Activated T-cell treated with anti-CD3 and anti-CD28 coated beads, Interleukin-2, amount 50 U/mL, for 48 hours (primary cell): ENCODE measurements at places on chromosomes 1 and 21.
A peak's percentile ranks its signal among the peaks of the same experiment; 100 is the strongest.

- no peak for DNase-seq
These were observed 60.8 kb downstream of the EYA3 start for GRCh38 chr1:28027660-28028059.

- no peak for DNase-seq
These were observed 2.5 kb downstream of the EIF4G3 start for GRCh38 chr1:21174230-21174629.

DNA sequence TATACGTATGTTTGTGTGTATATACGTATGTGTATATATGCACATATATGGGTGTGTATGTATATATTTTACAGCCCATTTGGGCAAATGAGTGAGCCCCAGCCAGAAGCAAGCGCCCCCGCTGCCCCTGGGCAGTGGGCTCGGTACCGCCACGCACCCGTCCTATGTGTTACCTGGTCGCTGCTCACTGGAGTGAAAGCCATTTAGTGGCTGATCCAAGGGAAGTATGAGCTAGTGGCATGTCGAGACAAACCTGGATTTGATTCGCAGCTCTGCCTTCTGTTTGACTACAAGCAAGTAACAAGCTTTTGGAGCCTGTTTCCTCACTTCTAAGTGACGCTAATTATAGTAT is 35.8 kb upstream of the JAK1 start:
- DNase-seq, result no peak

DNA sequence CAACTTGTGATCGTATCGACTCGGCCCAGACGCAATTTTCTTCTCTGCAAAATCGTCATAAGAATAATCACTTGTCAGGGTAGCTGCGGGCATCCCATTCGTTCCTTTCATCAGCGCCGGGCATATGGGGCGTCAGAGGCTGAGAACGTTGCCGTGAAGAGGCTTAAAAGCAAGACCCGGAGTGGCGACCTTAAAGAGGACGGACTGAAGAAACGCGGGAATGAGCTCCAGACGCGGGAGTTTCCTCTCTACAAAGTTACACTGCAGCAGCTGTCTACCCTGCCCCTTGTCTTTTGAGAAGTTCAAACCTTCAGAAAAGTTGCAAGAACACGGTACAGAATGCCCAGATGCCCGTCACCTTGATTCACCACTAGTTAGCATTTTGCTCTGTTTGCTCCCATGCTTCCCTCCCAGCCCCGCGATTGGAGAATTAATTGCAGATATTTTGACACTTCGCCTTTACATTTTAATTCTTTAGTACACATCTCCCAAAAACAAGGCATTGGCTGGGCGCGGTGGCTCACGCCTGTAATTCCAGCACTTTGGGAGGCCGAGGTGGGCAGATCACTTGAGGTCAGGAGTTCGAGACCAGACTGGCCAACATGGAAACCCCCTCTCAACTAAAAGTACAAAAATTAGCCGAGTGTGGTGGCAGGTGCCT is 967 bp downstream of the CENPS start:
- DNase-seq, result no peak

- no peak for DNase-seq
These were observed 7.3 kb downstream of the PFKL start for GRCh38 chr21:44306936-44307704.

DNA sequence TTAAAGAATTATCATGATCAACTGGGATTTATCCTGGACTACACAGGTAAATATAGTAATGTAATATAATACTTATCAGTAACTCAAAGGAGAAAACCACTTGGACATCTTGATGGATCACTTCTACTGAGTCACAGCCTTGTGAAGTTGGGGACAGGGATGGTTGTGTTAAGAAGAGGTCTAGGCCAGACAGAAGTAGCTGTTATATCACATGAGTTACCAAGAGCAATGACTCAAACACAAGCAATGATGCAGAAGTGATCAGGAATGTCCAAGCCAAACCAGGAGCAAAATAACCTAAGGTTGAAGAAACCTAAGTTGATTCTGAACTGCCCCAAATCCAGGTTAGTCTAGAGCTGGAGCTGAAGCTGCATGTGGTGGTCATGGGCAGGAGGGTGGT is 424.5 kb upstream of the DAB1 start:
- DNase-seq, result no peak

DNA sequence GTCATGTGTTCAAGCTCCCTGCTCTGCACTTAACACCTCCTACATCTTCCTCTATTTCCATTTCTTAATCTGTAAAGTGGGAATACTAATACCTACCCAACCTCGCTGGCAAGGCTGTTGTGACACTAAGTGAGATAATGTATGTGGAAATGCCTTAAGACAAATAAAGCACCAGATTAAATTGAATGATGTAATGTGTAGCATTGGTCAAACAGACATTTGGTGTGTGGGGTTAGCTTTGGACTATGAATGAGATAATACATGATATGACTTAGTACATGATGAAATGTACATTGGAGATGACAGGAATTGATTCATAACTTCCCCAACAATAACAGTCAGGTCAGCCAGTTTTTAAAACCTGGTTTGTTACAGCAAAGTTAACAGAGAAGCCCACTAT is 5.2 kb downstream of the AMPD1 start:
- DNase-seq, result no peak

GRCh38 chr1:227255086-227255732 is 63.1 kb downstream of the CDC42BPA start:
- no peak for DNase-seq

DNA sequence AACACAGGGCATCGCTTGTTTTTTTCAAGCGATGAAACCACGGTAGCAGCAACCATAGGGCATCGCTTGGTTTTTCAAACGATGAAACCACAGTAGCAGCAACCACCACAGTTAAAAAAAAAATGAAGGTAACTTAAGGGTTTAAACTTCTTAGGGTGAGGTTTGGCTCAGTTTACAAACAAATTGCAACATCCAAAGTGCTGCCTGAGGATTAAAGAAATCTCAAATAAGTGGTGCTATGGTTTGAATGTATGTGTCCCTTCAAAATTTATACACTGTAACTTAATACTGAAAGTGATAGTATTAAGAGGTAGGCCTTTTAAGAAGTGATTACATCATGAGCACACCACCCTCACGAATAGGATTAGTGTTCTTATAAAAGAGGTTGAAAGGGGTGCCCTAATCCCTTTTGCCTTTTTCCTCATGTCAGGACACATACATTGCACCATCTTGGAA is 6.4 kb upstream of the GBP5 start:
- no peak for DNase-seq

DNA sequence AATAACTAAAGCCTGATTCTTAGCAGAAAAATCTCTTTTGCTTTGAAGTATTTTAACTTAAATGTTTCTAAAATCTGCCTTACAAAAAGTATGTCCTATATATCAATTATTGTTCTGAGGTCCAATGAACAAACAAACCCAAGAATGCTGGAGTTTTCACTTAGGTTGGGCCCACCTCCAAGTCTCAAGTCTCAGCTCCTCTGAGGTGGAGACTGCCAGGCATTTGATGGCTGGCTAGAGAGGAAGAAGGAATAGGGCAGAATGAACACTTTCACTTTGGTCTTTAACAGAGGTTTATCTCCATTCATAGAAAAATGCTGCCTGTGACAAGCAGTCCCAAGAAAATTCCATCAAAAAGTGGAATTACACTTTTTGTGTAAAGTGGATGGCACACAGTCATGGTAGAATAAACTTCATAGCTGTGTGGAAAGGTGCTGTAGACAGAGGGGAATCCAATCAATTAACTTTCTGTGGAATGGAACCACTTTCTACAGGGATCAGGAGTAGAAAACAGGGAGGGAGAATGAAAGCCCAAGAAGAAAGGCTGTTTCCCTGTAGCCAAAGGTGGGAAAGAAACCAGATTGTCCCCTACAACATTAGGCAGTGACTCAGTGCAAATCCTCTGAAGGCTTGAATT is 349.4 kb upstream of the RUNX1 start:
- DNase-seq, result no peak

DNA sequence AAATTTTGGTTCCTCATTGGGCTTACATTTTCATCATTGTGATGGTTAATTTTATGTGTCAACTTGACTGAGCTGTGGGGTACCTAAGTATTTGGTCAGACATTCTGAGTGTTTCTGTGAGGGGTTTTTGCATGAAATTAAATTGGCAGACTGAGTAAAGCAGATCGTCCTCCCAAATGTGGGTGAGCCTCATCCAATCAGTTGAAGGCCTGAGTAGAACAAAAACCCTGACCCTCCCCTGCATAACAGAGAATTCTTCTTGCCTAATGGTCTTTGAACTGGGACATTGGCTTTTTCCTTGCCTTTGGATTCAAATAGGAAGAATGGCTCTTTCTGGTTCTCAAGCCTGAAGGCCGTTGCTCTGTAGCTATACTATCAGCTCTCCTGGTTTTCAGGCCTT is 59.1 kb upstream of the JUN start:
- DNase-seq, result no peak

- DNase-seq, result no peak
These were observed 30.7 kb downstream of the VCAM1 start for GRCh38 chr1:100750005-100750885.

- DNase-seq, result peak; percentile 73
These were observed 8.2 kb upstream of the SMCP start for GRCh38 chr1:152869808-152870419.

- DNase-seq, result no peak
These were observed 101.4 kb downstream of the PBX1 start for GRCh38 chr1:164660412-164660772.

DNA sequence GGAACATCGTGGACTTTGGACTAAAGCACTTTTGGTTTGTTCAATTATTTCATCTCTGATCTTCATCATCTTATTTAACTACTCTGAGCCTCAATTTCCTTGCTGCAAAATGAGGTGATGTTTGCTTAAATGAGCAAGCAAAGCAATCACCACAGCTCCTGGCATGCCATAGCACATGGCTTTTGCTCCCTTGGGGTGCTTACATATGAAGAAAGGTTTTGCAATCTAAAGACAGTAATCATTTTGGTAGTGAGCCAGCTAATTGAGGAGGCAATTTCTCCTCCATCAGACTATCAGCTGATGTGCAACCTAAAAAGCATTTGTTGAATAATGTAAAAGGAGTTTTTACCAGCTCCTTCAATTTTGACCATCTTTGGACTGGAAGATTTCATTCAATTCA is 68.8 kb upstream of the KCNJ15 start:
- no peak for DNase-seq

DNA sequence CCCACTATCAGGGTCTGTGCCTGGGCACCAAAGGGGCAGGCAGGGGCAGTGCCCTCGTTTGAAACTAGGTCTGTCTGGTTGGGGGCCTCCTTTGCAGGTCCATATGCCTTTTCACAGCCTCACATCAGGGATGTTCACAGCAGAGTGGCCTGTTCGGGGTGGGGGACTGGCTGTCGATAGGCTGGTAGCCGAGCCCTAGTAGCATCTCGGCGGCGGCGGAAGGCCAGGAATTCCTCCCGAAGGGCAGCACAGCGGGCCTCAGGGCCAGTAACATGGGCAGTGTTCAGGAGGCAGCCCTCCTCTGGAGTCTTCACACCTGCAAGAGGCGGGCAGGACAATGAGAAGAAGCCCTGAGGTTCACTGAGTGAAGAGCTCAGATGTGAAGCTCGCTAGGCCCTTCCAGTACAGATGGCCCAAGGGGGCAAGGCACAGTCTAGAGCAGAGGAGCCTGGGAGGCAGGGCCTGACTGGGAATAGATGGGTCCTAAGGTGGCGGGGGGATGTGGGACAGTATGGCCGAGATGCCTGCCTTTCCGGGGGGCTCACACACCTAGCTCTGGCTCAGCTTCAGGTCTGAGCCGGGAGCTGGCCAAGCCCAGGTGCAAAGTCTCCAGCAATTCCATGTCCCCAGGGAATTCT is 2.0 kb upstream of the TAGLN2 start:
- no peak for DNase-seq

DNA sequence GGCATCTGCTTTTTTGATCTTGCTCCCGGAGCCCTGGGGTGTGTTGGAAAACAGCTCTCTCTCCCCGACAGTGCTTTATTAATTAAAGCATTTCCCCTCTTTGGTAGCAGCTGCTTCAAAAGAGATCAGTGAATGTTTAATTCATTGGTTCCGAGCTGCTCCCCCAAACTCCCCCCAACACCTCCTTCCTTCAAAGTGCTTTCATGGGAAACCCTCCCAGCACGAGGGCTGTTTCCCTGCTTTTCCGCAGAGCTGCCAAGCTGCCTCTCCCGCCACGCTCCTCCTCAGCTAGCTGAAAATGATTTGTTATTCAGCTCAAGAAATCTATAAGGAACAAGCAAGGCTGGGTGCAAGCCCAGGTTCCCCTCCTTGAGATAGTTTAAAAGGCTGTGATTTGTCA is 40.0 kb upstream of the DISP3 start:
- DNase-seq, result no peak

DNA sequence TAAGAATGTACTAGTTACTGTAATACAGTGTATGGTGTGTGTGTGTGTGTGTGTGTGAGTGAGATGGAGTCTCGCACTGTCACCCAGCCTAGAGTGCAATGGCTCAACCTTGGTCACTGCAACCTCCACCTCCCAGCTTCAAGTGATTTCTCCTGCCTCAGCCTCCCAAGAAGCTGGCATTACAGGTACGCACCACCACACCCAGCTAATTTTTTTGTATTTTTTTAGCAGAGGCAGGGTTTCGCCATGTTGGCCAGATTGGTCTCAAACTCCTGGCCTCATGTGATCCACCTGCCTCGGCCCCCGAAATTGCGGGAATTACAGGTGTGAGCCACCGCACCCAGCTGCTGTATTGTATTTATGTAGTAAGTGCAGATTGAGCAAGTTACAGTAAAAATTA is 2.9 kb upstream of the LRRC40 start:
- DNase-seq, result no peak

- DNase-seq, result no peak
These were observed 344.7 kb upstream of the PTBP2 start for GRCh38 chr1:96376846-96377245.

DNA sequence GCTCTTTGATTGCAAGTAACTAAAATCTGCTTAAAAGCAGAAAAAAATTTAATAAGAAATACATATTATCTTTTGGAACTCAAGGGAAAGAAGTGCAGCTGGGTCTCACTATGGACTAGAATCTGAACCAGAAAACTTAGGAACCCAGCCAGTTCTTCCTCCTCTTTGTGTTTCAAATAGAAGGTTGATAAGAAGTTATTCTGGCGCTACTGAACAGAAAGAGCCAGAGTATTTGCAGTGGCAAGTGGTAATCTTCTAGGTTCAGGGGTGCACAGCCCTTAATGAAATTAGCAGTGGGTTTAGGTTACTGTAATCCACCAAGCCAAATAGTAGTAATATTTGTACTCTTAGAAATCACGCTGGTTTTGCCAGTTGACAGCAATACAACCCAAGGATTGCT is 28.5 kb downstream of the BTBD8 start:
- no peak for DNase-seq

GRCh38 chr1:89001510-89001909 is 9.1 kb upstream of the KYAT3 start:
- no peak for DNase-seq

DNA sequence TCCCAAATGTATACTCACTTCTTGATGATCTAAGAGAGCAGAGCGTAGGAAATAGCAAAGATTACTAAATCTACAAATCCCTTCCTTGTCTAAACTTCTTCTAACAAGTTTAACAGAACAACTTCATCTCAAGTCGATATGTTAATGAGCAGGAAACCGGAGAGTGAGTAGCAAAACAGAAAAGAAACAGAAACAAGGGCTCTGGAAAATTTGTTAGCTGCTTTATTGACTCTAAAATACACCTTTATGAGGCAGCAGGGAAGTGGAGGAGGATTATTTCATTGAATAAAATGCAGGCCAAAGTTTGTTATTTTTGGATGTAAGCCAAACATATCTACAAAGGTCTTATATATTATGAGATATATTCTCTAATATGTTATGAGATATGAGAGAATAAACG is 192.4 kb downstream of the LRRIQ3 start:
- no peak for DNase-seq

GRCh38 chr1:102821707-102822106 is 286.6 kb downstream of the COL11A1 start:
- DNase-seq, result no peak

- DNase-seq, result no peak
These were observed 1.8 kb downstream of the JMJD4 start for GRCh38 chr1:227733309-227733705.
